ENCODE measurements at places on chromosomes 16 and 17. TPM values are rescaled to one million over a fixed set of nuclear protein-coding genes. Genes with fewer than 3 reads are reported as not detected.

- no peaks in the 10 kb centered on the region for H3K36me3 ChIP-seq
- DNase-seq = no peak
- peaks cover 35% of the 10 kb centered on the region for H3K27me3 ChIP-seq
- no peak overlapping the region for H3K27ac ChIP-seq
Measured at GRCh38 chr16:62035115-62036092, 834 bp downstream of the CDH8 start.

- no peak overlapping the region for H3K4me3 ChIP-seq
- no peak for DNase-seq
- no peaks in the 10 kb centered on the region for H3K4me1 ChIP-seq
- no peaks in the 10 kb centered on the region for H3K36me3 ChIP-seq
Measured at GRCh38 chr17:39178536-39178935, 12.6 kb upstream of the ARL5C start.

GRCh38 chr17:37541880-37542660 lies 52.4 kb downstream of the DUSP14 start:
- no peaks in the 10 kb centered on the region for H3K4me1 ChIP-seq
- no peak overlapping the region for H3K27ac ChIP-seq
- H3K36me3 ChIP-seq = peaks cover 12% of the 10 kb centered on the region
- no peak overlapping the region for H3K4me3 ChIP-seq
- DNase-seq = no peak

DNA sequence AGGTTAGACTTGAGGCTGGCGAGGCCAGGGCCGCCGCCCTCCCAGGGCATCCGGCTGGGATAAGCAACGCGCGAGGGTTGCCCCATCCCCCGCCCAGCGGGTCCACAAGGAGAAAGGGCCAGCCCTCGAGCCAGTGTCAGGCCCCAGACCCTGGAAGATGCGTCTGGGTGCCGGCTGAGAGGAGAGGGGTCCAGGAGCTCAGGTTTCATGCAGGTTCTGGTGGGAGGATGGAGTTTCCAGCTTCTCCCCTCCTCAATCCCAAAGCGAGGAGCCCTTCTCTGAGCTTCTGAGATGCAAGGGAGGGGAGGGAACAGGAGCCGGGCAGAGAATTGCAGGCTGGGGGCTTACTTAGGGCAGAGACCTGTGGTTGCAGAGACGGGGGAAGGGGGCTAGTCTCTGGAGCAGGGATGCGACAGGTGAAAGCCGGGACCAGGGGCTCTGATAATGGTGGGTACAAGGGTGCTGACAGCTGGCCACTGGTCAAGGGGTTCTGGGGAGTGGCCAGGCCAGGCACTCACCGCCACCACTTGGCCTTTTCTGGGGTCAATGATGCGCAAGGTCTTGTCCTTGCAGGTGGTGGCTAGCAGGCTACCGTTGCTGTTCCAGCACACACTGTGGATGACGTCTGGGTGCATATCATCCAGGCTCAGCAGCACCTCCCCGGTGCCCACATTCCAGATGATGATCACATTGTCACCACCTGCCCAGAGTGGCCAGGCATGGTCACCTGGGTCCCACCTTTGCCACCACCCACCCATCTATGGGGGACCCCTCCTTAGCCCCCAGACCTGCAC lies 4.2 kb downstream of the CORO6 start:
- H3K27ac ChIP-seq = no peak overlapping the region
- H3K4me1 ChIP-seq = no peaks in the 10 kb centered on the region
- no peak overlapping the region for H3K4me3 ChIP-seq
- H3K27me3 ChIP-seq = peaks cover 22% of the 10 kb centered on the region
- no peak for DNase-seq

DNA sequence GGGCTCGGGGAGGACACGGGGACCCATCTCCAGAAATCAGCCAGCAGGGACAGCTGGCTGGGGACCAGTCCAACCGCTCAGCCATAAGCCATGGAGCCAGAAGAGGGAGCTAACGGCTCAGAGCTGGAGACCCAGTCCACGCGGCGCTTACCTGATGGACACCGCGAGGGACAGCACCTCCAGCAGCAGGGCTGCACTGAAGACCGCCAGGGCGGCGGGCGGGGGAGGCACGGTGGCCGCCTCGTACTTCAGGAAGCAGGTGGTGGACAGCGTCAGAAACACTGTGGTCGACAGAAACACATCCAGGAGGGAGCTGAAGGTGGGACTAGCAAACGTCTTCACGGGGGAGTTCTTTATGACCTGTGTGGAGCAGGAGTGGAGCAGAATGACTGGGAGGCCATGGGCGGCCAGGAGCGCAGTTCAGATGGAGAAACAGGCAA lies 102.6 kb upstream of the CREBBP start:
- DNase-seq = no peak
- no peak overlapping the region for H3K4me3 ChIP-seq

GRCh38 chr17:44355642-44356099 lies 8.0 kb downstream of the FAM171A2 start:
- H3K36me3 ChIP-seq = peaks cover 10% of the 10 kb centered on the region
- no peaks in the 10 kb centered on the region for H3K27me3 ChIP-seq
- H3K4me1 ChIP-seq = no peaks in the 10 kb centered on the region
- H3K4me3 ChIP-seq = no peak overlapping the region

GRCh38 chr17:83032781-83033180 lies 46.6 kb upstream of the METRNL start:
- no peaks in the 10 kb centered on the region for H3K27me3 ChIP-seq
- no peaks in the 10 kb centered on the region for H3K4me1 ChIP-seq
- H3K4me3 ChIP-seq = no peak overlapping the region
- no peaks in the 10 kb centered on the region for H3K36me3 ChIP-seq
- H3K27ac ChIP-seq = no peak overlapping the region

GRCh38 chr17:48569240-48569582 lies 8.9 kb downstream of the HOXB4 start:
- no peak for DNase-seq
- H3K27me3 ChIP-seq = no peaks in the 10 kb centered on the region
- H3K4me1 ChIP-seq = peaks cover 38% of the 10 kb centered on the region
- H3K36me3 ChIP-seq = peaks cover 2% of the 10 kb centered on the region
- H3K4me3 ChIP-seq = no peak overlapping the region

DNA sequence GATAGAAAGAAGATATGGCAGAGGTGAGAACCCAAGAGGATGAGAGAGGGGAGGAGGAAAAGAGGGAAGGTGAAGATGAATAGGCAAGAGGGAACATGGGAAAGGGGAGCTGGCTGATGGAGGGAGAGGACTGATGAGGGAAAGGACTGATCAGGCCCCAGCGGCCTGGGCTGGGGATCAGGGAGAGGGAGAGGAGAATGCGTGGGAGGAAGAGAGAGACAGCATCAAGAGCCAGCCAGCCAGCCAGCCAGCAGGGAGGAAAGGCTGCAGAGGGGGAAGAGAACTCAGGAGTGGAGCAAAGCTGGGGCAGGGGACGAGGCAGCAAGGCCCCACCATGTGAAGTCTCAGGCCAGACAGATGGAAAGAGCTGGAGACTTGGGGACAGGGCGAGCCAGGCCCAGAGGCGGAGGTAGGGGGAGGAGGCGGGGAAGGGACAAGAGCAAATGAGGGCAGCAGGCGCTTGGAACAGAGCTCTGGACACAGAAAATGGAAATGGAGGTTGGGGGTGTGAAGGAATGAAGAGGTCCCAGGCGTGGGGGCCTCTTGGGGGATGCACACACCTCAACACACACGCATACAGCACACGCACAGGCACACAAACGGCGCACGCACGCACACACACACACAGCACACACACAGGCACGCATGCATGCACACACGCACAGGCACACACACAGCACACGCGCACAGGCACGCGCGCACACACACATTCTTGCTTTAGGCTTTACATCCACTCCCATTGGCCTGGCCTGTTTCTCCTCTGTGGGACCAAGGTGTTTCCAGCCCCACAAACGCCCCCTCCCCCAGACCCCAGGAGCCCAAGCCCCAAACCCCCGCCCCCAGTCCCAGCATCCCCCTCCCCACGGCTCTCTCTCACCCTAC lies 12.3 kb downstream of the DLG4 start:
- H3K4me1 ChIP-seq = no peaks in the 10 kb centered on the region
- H3K27ac ChIP-seq = no peak overlapping the region
- H3K4me3 ChIP-seq = no peak overlapping the region
- H3K36me3 ChIP-seq = no peaks in the 10 kb centered on the region
- DNase-seq = no peak

Gene USP43
- 7.8 TPM for total RNA-seq

Gene TMEM88
- total RNA-seq = 17.6 TPM

Gene CALCOCO2
- 157 TPM for total RNA-seq

Gene WNT3
- 0.38 TPM for total RNA-seq

GRCh38 chr17:48676963-48677558 lies 45.3 kb downstream of the PRAC1 start:
- no peak for DNase-seq
- no peaks in the 10 kb centered on the region for H3K4me1 ChIP-seq
- no peaks in the 10 kb centered on the region for H3K27me3 ChIP-seq

DNA sequence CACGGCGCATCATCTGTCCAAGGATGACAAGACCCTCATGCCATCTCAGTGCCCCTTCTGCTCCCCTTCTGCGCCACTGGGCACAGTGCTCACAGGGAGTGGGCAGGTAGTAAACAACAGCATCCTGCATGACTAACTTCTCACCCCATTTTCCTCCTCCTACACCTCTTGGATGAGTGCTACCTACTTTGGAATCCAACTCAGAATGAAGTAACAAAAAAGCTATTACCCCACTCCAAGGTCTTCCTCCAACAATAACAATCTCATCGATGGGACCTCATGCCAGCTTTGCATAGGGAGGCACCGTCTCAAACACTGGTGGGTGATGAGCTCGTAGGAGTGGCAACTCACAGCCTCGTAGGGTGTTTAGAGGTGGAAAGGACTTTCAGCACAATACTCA lies 98.6 kb upstream of the RCVRN start:
- DNase-seq = no peak
- no peak overlapping the region for H3K4me3 ChIP-seq
- H3K27me3 ChIP-seq = no peaks in the 10 kb centered on the region
- H3K27ac ChIP-seq = no peak overlapping the region
- H3K36me3 ChIP-seq = no peaks in the 10 kb centered on the region

GRCh38 chr16:67108489-67108888 lies 1.3 kb upstream of the PHAF1 start:
- H3K27ac ChIP-seq = no peak overlapping the region
- DNase-seq = no peak
- H3K4me3 ChIP-seq = no peak overlapping the region

DNA sequence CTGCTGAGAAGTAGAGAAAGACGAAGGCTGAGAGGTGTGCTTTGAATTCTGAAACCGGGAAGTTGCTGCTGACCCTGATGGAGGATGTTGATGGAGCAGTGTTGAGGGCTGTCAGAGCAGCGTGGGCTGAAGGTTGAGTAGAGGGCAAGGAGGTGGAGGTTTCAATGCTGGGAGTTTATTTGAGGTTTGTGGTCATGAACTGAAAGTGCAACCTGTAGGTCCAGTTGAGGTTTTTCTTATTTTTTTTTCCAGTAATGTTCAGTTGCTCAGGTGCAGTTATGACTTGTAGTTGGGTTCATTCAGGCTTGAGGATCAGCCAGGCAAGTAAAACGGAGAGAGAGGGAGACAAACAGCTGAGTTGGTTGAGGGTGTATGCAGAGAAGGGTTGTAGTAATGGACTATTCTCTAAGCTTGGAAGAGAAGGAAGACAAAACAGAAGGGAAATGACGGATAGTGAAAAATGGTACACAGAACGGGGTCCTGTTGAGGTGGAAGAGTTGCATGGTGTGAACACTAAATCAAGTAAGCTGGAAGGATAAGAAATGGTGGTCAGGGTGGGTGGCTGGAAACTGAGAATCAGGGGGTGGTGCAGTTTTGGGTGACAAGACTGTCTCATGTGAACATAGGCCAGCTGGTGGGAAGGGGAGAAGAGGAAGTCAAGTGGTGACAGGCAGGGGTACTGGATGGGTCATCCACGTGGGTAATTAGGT lies 8.7 kb upstream of the UBE2G1 start:
- no peak overlapping the region for H3K27ac ChIP-seq
- DNase-seq = no peak
- no peaks in the 10 kb centered on the region for H3K4me1 ChIP-seq
- H3K36me3 ChIP-seq = no peaks in the 10 kb centered on the region
- no peak overlapping the region for H3K4me3 ChIP-seq

Gene EXOC3L1
- 7.2 TPM for total RNA-seq

Gene CTRB1
- total RNA-seq = not detected

Gene ZG16
- not detected for total RNA-seq

Gene NT5M
- 2.8 TPM for total RNA-seq

GRCh38 chr17:40450175-40450574 lies 6.9 kb downstream of the IGFBP4 start:
- no peaks in the 10 kb centered on the region for H3K27me3 ChIP-seq
- H3K4me1 ChIP-seq = peaks cover 57% of the 10 kb centered on the region

DNA sequence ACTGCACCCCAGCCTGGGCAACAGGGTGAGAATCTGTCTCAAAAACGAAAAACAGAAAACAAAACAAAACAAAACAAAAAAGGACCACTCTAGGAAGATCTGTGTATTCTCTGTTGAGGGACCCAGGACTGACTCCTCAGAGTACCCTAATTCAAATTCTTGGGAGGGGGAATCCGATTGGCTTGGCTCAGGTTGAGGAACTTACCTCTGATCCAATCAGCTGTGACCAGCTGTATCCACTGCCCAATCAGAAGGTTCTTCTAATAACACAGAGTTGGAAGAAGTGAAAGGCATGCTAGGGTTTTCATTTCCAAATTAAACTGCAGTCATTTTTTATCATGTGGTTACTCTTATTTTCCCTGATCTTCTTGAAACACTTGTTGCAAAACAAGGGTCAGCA lies 105.9 kb upstream of the CACNG3 start:
- H3K27me3 ChIP-seq = no peaks in the 10 kb centered on the region
- no peaks in the 10 kb centered on the region for H3K4me1 ChIP-seq
- no peak overlapping the region for H3K27ac ChIP-seq
- DNase-seq = no peak
- H3K36me3 ChIP-seq = no peaks in the 10 kb centered on the region

GRCh38 chr17:30597776-30598288 lies 120.6 kb downstream of the GOSR1 start:
- H3K4me3 ChIP-seq = no peak overlapping the region
- no peak for DNase-seq
- H3K4me1 ChIP-seq = no peaks in the 10 kb centered on the region
- H3K27me3 ChIP-seq = no peaks in the 10 kb centered on the region

Gene KRTAP4-3
- not detected for total RNA-seq

DNA sequence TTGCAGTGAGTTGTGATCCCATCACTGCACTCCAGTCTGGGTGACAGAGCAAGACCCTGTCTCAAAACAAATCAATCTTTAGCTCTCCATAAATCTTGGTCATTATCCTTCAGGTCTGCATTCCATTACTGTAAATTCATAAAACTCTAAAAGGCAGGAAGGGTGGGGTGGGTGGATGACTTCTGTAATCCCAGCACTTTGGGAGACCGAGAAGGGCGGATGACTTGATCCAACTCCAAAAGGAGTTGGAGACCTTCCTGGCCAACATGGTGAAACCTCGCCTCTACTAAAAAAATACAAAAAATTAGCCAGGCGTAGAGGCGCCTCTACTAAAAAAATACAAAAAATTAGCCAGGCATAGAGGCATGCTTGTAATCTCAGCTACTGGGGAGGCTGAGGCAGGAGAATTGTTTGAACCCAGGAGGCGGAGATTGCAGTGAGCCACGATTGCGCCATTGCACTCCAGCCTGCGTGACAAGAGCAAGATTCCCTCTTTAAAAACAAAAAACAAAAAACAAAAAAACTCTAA lies 2.2 kb upstream of the UBE2Z start:
- H3K4me3 ChIP-seq = no peak overlapping the region
- H3K36me3 ChIP-seq = no peaks in the 10 kb centered on the region
- H3K27ac ChIP-seq = no peak overlapping the region
- peaks cover 18% of the 10 kb centered on the region for H3K4me1 ChIP-seq
- no peaks in the 10 kb centered on the region for H3K27me3 ChIP-seq
- no peak for DNase-seq

Gene SLC52A1
- total RNA-seq = 0.19 TPM

- H3K36me3 ChIP-seq = peaks cover 4% of the 10 kb centered on the region
- H3K4me3 ChIP-seq = peak overlapping the region; percentile 97
- peak; percentile 28 for DNase-seq
- no peaks in the 10 kb centered on the region for H3K27me3 ChIP-seq
- peak overlapping the region; percentile 75 for H3K27ac ChIP-seq
Measured at GRCh38 chr17:32445074-32445415, 735 bp downstream of the PSMD11 start.

Gene NGFR
- 13.2 TPM for total RNA-seq

Gene MARCHF10
- total RNA-seq = 0.66 TPM
